AG09309 (cell line): ENCODE measurements at places on chromosomes 5 and 9.

GRCh38 chr5:151151793-151152192 lies 5.8 kb downstream of the ANXA6 start:
- no peak for DNase-seq

GRCh38 chr5:172373680-172374079 lies 80.6 kb downstream of the SH3PXD2B start:
- DNase-seq: no peak

GRCh38 chr9:99491408-99492158 lies 269.5 kb downstream of the SEC61B start:
- DNase-seq: no peak

- peak; percentile 55 for DNase-seq
Observed at GRCh38 chr9:693201-694091, 148.1 kb upstream of the DMRT1 start.

DNA sequence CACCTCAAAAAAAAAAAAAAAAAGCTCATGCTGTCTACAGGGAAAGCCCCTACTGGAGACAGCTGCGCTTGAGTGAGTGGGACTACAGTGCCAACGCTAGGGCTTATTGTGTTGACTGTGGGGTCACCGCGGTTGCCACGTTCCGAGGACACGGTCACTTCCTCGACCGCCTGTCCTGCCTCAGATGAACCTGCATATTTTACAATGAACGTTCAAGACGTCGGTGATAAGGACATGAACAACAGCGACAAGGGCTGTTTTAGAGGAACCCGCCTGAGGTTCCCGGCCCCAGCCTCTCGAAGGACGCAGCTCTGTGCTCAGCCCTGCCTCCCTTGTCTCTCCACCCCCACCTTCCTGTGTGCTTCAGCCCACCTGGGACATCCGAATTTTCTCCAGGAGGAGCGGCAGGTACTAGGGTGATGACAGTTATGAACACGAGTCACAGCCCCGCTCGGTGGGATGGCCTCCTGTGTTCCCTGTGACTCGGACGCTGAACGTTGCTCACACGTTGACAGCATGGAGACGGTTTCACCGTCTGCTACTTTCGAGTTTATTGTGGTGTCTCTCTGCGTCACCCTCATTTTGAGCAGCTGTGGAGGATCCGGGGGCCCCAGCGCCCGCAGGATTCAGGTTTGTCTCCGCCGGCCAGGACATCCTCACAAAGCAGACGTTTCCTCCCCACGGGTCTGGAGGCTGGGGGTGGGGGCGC lies 11.3 kb upstream of the DIPK1B start:
- DNase-seq: no peak

DNA sequence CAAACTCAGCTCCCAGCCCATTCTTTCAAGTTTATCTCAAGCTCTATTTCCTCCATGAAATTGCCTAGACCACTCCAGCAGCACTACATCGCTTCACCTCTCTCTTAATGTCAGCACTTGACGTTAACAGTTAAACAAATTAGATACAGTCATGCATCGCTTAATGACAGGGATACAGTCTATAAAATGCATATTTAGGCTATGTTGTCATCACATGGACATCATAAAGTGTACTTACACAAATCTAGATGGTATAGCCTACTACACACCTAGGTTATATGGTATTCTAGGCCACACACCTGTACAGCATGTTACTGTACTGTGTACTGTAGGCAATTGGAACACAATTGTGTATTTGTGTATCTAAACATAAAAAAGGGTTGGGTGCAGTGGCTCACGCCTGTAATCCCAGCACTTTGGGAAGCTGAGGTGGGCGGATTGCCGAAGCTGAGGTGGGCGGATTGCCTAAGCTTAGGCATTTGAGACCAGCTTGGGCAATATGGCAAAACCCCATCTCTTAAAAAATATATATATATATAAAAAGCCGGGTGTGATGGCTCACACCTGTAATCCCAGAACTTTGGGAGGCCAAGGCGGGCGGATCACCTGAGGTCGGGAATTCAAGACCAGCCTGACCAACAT lies 13.4 kb upstream of the PCSK5 start:
- no peak for DNase-seq
